ENCODE measurements at places on chromosomes 12 and 14.

DNA sequence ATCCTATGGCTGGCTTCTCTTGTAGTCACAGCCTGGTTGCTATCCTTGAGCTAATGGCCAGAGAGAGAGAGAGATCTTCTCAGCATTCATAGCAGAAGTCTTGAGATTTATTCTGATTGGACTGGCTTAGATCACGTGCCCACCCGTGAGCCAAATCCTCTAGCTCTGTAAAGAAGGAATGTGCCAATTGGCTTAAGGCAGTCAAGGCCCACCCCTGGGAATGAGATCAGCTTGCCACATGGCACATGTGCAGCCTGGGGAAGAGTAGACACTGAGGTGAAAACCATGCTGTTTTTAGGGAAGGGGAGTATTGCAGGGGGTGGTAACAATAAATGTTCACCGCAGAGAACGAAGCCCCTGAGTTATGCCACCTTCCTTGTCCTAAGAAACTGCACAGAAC, 36.3 kb downstream of the PLEKHG7 start:
- no peaks in the 10 kb centered on the region for H3K36me3 ChIP-seq
- no peaks in the 10 kb centered on the region for H3K27me3 ChIP-seq
- H3K4me1 ChIP-seq, result peaks cover 13% of the 10 kb centered on the region

DNA sequence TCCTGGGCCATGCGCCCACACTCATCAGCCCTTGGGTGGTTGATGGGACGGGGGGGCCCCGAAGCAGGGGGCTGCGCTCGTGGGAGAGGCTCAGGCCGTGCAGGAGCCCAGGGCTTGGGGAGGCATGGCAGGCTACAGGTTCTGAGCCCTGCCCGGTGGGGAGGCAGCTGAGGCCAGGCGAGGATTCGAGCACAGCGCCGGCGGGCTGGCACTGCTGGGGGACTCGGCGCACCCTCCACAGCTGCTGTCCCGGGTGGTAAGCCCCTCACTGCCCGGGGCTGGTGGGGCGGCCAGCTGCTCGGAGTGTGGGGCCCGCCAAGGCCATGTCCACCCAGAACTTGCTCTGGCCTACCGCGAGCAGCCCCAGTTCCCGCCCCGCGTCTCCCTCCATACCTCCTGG, 295.8 kb upstream of the SEL1L start:
- no peaks in the 10 kb centered on the region for H3K27me3 ChIP-seq
- no peaks in the 10 kb centered on the region for H3K4me1 ChIP-seq
- no peak overlapping the region for H3K27ac ChIP-seq
- no peak for DNase-seq

DNA sequence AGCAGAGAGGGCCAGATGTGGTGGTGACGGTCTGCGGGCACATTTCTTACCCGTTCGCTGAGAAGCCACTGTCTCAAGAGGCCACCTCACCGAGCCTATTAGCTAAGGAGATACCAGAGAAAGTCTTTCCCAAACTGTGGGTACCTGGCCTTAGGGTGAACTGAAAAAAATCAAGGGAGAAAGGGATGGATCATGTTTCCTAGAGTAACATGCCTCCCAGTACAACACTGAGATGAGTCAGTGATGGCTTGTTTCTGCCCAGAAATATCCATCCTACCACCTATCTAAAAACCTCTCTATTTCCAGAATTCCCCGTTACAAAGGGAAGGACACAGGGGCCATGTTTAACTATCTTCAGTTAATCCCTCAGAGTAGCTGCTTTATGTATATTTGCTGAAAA, 83.7 kb downstream of the LMNTD1 start:
- DNase-seq, result no peak
- H3K4me1 ChIP-seq, result no peaks in the 10 kb centered on the region
- H3K27me3 ChIP-seq, result no peaks in the 10 kb centered on the region
- no peaks in the 10 kb centered on the region for H3K36me3 ChIP-seq
- H3K27ac ChIP-seq, result no peak overlapping the region

DNA sequence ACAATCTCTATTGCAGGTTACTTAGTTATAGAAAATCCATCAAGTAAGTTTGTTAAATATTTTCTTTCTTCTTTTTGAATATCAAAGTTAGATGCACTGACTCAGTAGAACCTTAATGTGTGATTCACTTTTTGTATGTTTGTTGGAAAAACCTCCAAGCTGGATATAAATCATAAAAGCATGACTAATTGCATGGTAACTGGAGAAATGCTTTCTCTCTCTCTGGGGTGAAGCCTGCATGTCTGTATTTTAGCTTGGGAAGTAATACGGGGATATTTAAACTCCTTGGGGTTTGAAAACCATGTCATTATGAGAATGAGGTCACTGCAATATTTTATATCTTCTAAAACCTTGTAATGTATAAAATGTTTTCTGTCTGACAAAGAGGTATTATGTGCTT, 58.6 kb upstream of the MYF6 start:
- H3K4me1 ChIP-seq, result peaks cover 13% of the 10 kb centered on the region

DNA sequence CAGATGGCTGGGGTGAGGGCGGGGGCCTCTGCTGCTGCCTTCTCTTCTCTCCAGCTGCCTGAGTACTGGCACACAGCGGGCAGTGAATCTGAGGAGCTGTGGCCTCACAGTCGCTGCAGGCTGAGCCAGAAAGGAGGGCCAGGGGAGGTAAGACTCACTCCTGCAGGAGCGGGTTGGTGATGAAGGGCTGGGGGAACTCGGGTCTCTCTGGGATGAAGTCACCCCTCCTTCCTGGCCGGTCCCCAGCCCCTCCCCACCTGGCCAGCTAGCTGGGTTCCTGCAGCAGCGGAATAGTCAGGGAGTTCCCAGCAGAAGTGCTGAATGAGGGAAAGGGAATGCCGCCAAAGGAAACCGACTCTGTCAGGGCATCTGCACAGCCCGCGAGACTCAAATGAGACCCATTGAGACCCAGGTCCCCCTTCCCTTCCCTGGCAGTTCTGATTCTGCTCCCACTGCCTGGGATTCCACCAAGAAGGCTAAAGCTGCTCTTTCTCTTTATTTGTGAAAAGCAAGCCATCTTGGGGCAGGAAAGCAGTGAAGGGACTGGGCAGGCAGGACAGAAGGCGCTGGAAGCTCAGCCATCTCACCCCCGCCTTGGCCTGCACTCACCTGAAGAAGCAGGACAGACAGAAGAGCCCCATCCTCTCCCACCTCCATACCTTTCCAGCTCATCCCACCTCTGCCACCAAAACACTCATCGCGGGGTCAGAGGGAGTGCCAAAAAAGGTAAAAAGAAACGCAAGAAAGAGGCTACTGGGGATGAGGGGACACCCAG, 5.3 kb downstream of the NGB start:
- peaks cover 24% of the 10 kb centered on the region for H3K27me3 ChIP-seq
- no peak for DNase-seq
- no peak overlapping the region for H3K4me3 ChIP-seq
- no peak overlapping the region for H3K27ac ChIP-seq
- no peaks in the 10 kb centered on the region for H3K4me1 ChIP-seq

DNA sequence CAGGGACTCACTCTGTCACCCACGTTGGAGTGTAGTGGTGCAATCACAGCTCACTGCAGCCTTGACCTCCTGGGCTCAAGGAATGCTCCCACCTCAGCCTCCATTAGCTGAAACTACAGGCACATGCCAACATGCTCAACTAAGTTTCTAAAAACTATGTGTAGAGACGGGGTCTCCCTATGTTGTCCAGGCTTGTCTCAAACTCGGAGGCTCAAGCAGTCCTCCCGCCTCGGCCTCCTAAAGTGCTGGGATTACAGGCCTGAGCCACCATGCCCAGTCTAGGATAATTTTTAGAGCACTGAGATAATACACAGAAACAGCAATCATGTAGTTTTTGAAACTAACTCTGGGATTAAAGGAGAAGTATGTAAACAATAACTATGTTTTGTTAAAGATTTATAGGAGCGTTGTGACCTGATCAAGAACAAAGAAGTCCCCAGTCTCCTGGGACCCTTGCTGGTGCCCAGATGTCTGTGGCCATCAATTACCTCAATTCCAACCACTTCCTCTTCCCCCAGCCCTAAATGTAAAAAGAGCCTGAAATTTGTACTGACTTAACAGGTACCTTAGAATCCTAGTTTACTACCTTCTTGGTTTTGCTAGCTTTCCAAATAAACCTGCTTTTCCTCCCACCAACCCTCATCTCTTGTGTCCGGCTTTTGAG, 28.9 kb upstream of the EGLN3 start:
- H3K27me3 ChIP-seq, result no peaks in the 10 kb centered on the region
- no peak overlapping the region for H3K4me3 ChIP-seq
- H3K27ac ChIP-seq, result no peak overlapping the region
- no peak for DNase-seq
- H3K4me1 ChIP-seq, result no peaks in the 10 kb centered on the region
- no peaks in the 10 kb centered on the region for H3K36me3 ChIP-seq

All from gastrocnemius medialis (tissue), 4 donors.